Cortex of kidney (tissue), 1 donor: ENCODE measurements at places on chromosomes 5 and 9.

DNA sequence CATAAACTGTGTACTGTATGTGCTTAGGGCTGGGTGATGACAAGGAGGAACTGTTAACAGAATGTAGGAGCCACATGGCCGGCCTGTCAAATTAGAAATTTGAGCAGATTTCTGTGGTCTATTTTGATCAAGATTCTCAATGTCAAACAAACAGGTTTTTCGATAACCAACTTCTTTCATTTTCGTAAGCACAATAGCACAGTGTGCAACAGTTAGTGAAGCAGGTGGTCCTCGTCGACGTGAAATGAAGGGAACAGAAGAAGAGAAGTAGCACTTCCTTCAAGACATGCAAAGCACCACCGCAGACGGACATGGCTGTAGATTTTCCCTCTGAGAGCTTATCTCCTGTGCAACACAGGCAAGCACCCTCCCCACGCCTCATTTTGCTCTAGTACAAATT is 252.1 kb downstream of the CRB2 start:
- no peak for DNase-seq

- DNase-seq: no peak
Observed at GRCh38 chr5:171678646-171679045, 107.0 kb upstream of the SMIM23 start.

- DNase-seq: no peak
Observed at GRCh38 chr9:16884373-16884772, 13.9 kb upstream of the BNC2 start.

- DNase-seq: no peak
Observed at GRCh38 chr5:127536687-127537086, 19.2 kb downstream of the PRRC1 start.

- no peak for DNase-seq
Observed at GRCh38 chr5:77696120-77696519, 57.6 kb upstream of the OTP start.

GRCh38 chr9:136470792-136471469 is 11.9 kb downstream of the SEC16A start:
- DNase-seq: no peak

- DNase-seq: no peak
Observed at GRCh38 chr9:75939536-75940111, 49.2 kb downstream of the PCSK5 start.

GRCh38 chr9:18638371-18639249 is 164.7 kb downstream of the ADAMTSL1 start:
- no peak for DNase-seq

- no peak for DNase-seq
Observed at GRCh38 chr9:127140842-127141675, 18.6 kb upstream of the ANGPTL2 start.

- DNase-seq: no peak
Observed at GRCh38 chr5:80128141-80128540, 93.0 kb downstream of the THBS4 start.

- DNase-seq: no peak
Observed at GRCh38 chr9:74573640-74574191, 76.6 kb downstream of the RORB start.

GRCh38 chr5:171596391-171596878 is 177.0 kb downstream of the FGF18 start:
- DNase-seq: no peak

- DNase-seq: no peak
Observed at GRCh38 chr5:74040065-74040551, 414.1 kb downstream of the ARHGEF28 start.

DNA sequence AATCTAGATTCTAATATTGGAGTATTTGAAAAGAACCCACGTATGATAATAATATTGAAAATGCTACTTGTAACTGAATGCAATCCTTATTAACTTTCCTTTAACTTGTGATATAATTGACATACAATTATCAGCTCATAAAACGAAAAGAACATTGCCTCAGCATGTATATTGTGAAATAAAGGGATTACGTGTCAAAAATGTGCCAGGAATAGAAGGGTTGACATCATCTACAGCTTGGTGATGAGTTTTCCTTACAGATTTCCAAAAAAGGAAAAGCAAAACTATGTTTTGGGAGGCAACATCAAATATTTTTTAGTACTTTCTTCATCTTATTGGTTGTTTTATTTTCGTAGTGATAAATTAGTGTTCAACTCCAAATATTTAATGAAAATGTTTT is 266.0 kb upstream of the PTGER4 start:
- DNase-seq: no peak

DNA sequence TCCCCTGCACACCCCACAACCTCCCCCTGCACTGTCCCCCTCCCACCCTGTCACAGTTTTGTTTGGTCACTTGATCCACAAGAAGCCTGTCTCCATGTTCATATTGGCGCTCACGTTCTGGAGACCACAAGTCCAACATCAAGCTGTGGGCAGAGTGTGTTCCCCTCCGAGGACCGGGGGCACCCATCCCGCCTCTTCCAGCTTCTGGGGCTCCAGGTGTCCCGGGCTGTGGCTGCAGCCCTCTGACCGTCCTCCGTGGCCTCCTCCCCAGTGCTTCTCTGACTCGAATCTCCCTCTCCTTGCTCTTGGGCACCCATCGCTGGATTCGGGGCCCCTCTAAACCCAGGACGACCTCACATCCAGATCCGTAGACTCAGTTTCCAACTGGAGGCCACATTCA is 49.2 kb downstream of the PLEKHG4B start:
- no peak for DNase-seq

DNA sequence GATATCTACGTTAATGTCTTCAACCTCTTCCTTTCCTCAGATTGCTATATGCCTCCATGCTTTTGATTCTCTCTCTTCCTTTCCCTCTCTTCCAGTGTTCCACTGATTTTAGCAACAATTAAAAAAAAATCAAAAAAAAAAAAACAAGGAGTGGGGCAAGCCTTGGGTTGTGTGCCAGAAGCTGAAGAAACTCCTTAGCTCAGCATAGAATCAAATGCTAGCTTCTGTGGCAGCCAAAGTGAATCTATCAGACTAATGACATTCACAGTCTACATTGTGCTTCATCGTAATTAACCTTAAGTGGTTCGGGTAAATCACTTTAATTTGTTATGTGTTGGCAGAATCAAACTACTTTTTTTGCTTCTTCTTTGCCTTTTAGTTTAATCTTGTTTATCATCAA is 237.3 kb downstream of the TMEM167A start:
- DNase-seq: no peak

- DNase-seq: no peak
Observed at GRCh38 chr9:124295159-124295794, 37.5 kb downstream of the NEK6 start.

DNA sequence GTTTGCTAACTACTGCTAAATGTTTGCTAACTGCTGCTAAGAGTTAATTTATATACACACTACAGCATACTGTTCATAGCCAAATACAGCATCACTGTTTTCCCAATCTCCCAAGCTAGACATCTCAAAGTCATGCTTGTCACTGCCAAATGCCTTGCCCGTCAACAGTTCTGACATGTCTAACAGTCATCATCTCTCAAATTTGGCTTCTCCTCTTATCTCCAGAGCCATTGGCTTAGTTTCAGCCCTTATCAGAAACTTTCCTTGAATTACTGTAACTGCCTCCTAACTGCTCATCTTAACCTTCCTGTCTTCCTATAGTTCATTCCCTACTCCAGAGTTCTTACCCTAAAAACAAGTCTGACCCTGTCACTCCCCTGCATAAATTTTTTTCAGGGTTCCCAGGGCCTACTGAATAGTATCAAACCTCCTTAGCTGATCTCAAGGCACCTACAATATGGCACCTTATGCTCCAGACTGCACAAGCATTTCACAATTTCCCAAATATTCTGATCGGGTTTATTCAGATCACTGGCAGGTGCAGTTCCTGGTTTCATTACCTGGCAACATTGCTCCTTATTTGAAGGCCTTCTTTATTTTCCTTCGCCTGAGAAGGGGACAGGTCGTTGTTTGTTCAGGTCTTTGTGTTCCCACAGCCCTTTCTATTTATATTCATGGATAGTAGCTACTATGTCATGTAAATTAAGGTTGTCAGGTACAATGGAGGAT is 55.9 kb upstream of the ANKRD55 start:
- no peak for DNase-seq

DNA sequence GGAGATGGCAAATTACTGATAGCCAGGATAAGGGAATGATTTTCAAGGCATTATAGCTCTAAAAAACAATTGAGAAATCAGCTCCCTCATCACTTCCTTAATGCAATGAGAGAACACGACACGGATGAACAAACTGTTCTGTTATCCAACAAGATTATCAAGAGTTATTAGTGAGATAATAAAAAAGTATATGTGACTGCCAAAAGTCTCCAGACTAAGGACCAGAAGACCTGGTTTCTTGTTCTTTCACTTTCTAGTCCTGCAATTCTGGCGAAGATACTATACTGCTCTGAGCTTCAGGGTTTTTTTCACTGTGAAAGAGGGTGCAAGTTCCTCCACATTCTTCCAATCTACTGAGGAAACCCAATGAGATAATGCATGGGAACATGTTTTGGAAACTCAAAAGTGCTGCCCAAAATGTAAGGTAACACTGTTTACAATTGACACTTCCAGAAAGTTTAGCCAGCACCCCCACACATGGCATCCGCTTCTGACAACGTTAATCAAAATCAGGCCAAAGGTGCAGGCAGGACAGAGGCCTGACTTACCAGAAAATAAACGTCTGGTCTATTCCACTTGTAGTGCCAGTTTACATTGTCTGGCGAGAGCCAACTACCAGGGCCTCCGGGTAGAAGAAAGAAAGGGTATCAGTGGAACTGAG is 254.2 kb downstream of the DOCK8 start:
- no peak for DNase-seq

GRCh38 chr9:123911024-123911423 is 18.9 kb downstream of the DENND1A start:
- DNase-seq: no peak

DNA sequence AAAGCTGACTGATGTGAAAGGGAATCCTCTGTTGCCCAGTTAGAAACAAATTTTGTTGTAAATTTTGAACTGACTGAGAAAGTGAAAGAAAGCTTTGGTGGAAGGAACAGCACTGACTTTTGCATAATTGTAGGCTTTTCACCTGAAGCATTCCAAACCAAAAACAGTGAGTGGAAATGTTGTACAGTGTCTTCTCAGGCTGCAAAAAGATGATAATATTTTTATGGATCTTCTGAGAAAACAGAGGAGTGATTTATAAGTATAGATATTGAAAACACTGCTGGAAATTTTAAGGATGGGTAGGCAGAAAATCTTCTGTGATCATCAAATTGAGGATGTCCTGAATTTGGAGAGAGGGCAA is 40.0 kb downstream of the LURAP1L start:
- no peak for DNase-seq
